Caco-2 (cell line): ENCODE measurements at places on chromosomes 11 and 22. TPM values are rescaled to one million over a fixed set of nuclear protein-coding genes. Genes with fewer than 3 reads are reported as not detected.
A peak's percentile ranks its signal among the peaks of the same experiment; 100 is the strongest.

Gene CASP5
- 1.4 and 1.5 TPM in 2 replicates for total RNA-seq

Gene CD3G
- total RNA-seq = 0.16 and 0.32 TPM in 2 replicates

Gene NFAM1
- not detected in 2 replicates for total RNA-seq

Gene CHRM1
- not detected in 2 replicates for total RNA-seq

Gene OR8K5
- not detected in 2 replicates for total RNA-seq

Gene USP47
- total RNA-seq = 50.4 and 52.8 TPM in 2 replicates

Gene GGTLC3
- not detected in 2 replicates for total RNA-seq

DNA sequence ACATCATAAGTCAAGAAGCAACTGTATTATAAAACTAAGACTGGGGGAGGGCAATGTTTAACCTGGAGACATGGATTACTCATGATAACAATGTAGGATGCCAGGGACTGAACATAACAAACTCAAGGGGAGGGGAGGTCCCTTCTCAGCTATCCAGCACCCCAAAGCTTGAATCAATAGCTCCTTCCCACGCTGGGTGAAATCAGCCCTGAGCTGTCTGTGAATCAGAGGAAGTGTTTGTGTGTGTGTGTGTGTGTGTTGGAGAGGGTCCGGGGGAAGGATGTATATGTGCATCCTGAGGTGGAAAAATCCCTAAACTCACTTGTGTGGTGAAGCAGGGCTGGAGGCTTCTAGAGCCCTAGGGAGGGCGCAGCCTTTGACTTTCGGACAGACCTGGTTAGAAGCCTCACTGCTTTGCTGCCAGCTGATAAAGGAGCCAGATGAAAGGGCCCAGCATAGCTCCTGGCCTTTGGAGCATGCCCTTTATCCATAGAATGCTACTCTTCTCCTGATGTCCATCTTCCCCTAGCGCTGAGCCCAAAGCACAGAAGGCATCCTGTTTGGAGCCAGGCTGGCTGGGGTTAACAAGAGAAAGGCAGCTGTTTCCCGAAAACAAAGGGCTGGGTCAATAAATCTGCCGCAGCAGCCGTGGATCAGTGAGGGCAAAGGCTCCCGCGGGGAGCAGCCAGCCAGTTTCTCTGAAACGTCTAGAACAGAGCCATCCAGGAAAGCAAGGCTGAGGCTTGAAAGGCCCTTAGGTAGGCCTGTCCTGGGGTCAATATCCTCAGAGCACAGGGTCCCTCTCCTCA lies 35.8 kb downstream of the TNKS1BP1 start:
- DNase-seq = peak; percentile 51

DNA sequence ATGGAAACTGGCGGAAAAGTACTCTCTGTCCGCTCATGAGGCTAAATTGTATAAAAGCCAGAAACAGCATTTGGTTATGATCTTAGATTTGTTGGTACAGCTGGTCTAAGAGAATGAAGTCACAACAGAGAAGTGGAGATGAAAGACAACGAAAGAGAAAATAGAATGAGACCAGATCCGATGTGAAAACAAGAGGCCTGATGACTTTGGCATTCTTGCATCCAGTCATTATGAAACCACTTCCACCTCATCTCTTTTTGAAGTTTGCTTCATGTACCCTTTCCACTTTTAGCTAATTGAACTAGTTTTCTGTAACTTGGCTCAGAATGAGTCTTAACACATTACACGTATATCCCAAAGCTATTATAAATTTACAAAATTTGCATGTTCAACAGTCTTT lies 1431.7 kb downstream of the LRRC4C start:
- no peak for DNase-seq

- DNase-seq = no peak
These were observed 43.7 kb downstream of the GAB4 start for GRCh38 chr22:16964366-16964765.

- DNase-seq = peak; percentile 64
These were observed 10.0 kb upstream of the PKNOX2 start for GRCh38 chr11:125154378-125155099.

DNA sequence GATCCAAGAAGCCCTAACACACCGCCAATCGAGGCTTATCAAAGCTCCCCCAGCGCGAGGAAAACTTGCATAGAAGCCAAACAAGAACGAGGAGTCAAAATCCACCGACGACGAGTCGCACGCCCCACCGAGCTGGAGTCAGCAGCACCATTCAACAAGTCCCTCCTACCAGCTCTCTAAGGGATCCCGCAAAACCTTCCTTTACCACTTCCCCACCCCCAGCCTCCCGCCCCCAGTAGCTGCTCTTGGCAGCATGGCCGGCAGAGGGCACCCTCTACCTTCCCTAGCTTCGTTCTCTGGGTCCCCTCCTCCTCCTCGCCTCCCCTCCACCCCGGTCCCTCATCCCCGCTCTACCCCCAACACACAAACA lies 1.4 kb downstream of the BDNF start:
- peak; percentile 91 for DNase-seq

- DNase-seq = no peak
These were observed 150.1 kb downstream of the CEP164 start for GRCh38 chr11:117477721-117478120.

GRCh38 chr11:134521001-134521400 lies 109.0 kb upstream of the B3GAT1 start:
- no peak for DNase-seq

DNA sequence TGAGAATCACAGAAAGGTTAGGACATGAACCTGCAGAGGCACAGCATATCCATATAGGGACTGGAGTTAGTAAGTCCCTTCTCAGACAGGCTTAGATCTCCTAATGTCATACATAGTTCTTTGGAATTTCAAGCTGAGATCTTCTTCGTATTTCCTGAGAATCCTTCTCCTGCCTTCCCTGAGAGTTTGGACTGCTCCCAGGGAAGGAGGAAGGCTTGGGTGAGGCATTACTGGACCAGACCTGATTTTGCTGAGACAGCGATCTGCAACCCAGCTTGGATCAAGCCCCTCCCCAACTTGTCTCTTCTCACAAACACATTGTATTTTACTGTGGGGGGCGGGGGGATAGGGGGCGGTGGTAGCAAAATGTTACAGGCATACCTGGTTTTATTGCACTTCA lies 108.5 kb downstream of the TSPAN18 start:
- DNase-seq = no peak

DNA sequence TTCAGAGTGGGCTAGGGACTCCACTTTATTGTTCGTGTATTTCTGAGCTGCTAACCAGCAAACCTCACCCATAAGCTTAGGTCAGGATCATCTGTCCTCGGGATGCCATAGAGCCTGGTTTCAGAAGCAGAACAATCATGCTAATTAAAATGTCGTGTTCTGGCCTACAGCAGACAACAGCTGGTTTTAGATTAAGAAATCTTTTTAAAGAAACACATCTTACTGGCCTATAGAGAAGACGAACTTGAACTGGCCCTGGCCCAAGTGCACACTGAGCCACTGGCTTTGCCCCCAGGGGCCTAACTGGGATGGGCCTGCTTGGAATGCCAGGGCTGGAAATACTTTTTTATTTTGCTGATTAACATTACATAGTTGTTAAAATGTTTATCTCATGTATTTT lies 63.2 kb downstream of the ALX4 start:
- no peak for DNase-seq

DNA sequence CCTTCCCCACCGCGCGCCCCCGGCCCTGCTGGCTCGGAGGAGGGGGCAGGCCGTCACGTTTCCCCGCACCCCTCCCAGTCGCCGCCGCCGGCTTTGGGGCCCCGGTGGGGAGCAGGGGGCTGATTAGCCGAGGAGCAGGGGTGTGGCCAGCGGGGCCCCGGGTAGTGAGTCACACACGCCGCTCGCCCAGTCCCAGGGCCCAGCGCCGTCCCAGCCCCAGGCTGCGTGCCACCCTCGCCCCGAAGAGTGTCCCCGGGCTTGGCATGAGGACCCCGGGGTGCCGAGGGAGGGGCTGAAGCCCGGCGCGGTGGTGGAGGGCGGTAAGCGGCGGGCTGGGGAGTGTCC lies 34.4 kb downstream of the PRDM11 start:
- peak; percentile 72 for DNase-seq

DNA sequence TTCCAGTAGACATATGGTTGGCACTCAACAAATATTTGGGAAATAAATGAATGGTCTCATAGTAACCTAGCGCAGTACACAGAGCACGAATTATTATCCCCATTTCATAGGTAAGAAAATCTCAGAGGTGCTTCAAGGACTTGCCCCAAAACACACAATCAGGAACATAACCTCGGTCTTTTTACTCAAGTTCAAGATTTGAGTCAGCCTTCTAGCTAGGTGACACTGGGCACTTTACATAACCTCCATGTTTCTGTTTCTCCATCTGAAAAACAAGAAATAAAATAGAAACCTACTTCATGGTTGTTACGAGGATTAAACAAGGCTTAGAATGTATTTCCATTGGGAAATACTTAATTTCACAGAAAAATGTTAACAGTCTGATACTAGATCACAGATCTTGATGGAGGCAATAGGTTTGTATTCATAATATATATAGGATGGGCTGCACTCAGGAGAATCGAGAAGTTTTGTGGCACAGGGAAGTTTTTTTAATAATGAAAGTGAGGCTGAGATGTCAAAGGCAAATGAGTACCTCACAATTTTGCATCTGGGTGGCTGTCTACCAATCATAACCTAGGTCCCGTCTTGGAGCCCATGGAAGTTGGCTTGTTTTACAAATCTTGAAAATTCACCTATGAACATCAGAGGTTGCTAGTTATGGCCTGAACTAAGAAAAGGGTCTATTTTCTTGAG lies 147.4 kb upstream of the ZC3H12C start:
- no peak for DNase-seq

GRCh38 chr11:45997599-45997998 lies 75.1 kb downstream of the LARGE2 start:
- no peak for DNase-seq

- DNase-seq = no peak
These were observed 11.9 kb downstream of the L3MBTL2 start for GRCh38 chr22:41216984-41217383.

DNA sequence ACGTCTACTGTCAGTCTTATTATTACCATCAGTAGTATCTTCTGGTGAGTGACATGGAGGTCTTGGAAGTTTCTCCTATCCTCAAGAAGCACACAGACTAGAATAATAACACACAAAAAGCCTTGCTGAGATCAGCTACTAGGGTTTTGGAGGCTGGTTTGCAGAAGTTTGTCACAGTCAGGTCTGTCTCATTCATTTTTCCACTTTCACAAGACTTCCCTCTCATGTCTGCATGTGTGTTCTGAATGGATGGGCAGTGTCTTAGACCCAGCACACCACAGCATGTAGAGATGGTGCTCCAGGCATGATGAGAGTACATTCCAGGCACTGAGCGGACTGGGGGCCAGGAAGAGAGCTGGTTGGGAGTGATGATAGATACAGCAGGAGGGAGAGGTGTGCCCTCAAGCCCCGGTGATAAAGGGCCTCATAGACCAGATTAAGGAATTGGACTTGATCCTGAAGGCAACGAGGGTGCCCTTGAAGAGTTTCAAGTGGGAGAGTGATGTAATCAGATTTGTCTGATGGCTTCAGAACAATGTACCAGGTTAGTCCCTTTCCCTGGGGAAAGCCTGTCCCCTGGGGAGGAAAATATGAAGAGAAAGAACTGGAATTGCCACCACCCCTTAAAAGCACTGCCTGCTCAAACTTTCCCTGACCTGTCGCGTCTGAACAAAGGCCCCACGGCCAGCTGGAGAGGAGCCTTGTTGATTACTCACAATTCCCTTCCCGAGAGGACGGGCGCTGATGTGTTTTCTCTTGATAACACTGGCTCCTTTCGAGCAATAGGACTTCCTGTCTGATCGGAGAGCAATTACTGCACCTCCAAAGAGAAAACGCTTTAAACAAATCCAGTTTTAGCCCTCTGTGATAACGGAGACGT lies 45.1 kb upstream of the LMO2 start:
- DNase-seq = no peak

DNA sequence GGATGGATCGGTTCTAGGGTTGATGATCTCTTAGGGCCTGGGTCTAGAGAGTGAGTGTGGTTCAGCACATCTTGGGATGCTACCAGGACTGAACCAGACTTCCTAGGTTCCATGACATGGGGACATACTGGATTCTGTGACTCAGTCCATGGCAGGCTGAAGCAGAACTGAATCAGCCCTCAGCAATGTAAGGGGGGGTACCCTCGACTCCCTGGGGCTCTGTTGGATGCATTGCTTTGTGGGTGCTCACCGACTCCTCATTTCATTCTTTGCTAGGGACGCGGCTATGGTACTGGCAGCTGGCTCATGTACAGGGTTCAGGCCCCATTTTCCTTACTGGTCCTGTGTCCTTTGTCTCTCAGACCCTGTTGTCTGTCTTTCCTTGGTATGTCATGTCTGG lies 733 bp upstream of the GRAMD1B start:
- DNase-seq = no peak

GRCh38 chr11:71563406-71563805 lies 2.0 kb upstream of the KRTAP5-10 start:
- DNase-seq = peak; percentile 76

- DNase-seq = no peak
These were observed 9.3 kb upstream of the CD3E start for GRCh38 chr11:118295199-118295598.

DNA sequence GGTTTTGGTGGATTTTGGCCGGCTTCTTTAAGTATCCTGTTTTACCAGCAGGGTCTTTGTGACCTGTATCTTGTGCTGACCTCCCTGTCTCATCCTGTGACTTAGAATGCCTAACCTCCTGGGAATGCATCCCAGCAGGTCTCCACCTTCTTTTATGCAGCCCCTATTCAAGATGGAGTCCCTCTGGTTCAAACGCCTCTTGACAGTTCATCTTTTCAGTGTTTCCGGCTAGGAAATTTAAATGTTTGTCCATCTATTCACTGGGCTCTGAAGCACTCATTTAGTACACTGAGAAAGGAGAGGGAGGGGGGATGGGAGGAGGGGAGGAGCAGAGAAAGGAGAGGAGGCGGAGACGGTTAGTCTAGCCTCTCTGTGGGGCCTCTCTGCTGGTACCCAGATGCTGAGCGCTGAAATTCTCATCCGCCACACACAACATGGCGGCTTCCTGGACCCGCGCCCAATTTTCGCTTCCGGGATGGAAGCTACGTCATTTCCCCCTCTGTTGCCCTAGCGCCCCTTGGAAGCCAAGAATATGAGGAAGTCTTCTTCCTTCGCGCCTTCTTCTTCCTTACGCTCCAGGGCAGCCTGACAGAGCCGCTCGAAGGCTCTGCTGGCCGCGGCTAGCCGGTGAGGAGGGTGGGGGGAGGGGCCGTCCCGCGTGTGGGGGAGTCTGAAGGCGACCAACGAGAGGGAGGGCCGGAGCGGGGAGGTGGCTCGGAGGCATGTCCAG lies 69.0 kb upstream of the SYT13 start:
- no peak for DNase-seq

DNA sequence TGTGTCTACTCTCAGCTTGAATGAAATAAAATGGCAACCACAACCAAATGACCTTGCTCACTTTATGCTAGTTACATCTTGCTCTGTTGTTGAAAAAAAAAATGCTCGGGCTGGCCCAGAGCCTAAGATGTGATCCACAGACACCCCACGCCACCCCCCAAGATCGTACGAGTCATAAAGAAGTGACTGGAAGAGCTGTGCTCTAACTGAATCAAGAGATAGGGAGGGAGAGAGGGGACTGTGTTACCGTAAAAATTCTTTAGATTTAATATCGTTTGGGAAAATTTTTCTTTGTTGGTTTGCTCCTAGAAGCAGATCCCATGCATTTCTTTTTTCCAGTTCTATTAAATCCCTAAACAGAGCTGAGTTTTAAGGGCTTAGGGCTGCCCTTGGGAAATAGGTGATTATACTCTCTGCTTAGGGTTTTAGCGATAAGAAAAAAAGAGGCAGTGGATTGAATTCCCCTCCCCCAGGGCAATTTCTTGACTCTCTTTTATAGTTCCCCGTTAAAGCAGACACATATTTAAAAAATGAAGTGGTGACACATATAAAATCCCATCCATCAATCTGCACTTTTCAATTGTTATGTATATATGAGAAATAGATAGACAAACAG lies 14.5 kb downstream of the MAML2 start:
- DNase-seq = no peak

- DNase-seq = no peak
These were observed 1.5 kb downstream of the HSPB2 start for GRCh38 chr11:111913997-111914396.
